Activated naive CD4-positive, alpha-beta T cell treated with anti-CD3 and anti-CD28 coated beads, Interleukin-2, amount 50 U/mL, for 72 hours (primary cell): ENCODE measurements at places on chromosomes 13 and 19. TPM values are rescaled to one million over a fixed set of nuclear protein-coding genes. Genes with fewer than 3 reads are reported as not detected.

ZBTB32 gene
- 181 TPM for total RNA-seq

ZNF665 gene
- total RNA-seq, result 4.4 TPM

- no peak for DNase-seq
Measured at GRCh38 chr19:38841787-38842438, 7.9 kb downstream of the HNRNPL start.

SLC1A6 gene
- not detected for total RNA-seq

GRCh38 chr13:34779171-34779570, 162.9 kb upstream of the NBEA start:
- DNase-seq, result no peak

EEF1AKMT1 gene
- 8.5 TPM for total RNA-seq

MIA gene
- total RNA-seq, result not detected
